HuH-7 (cell line): ENCODE measurements at places on chromosomes 7 and 10.

- DNase-seq, result no peak
These were observed 3.2 kb downstream of the CSGALNACT2 start for GRCh38 chr10:43141421-43141820.

DNA sequence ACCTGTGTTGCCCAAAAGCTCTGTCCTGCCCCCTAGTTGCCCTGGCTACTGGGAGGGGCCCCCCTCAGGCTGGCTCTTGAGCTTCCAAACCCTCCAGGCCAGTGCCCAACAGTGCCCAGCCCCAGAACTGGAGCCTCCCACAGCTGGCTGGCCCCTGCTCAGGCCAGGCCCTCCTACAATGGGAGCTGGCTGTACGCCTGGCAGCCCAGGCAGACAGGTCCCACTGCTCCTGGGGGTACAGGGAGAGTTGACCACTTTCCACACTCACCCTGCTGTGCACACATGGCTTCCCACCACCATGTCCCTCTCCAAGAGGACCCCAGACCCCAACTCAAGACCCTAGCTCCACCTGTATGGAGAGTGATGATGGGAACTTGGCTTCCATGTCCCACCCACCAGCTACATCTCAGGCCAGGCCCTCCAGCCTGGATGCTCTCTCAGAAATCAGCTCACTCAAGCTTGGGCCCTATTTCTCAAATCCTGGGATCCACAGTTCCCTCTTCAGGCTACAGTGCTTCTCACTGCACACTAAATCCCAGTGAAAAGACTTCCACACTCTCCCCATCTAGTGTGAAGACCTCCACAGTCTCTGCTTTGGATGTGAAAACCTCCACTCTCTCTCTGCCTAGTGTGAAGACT lies 92.6 kb downstream of the OAT start:
- DNase-seq, result no peak

DNA sequence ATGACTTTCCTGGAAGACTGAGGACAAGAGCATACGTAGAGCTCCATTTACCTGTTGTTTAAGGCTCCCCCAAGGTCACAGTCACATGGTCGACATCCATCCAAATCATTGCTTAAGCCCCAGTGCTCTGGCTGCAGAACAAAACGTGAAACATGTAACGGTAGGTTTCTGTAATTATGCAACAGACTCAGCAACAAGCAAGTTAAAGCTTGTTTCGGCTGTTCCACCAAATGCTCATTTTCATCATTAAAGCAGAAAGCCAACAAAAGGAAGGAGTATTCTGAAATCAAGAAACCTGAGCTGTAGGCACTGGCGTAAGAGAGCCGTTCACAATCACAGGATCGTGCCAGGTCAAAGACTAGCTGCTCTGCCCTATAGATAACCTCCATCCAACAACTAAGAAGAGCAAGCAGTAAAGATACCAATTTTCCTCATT lies 30.0 kb downstream of the LAMB1 start:
- no peak for DNase-seq

GRCh38 chr10:78552261-78552811 lies 516.4 kb upstream of the ZMIZ1 start:
- no peak for DNase-seq

DNA sequence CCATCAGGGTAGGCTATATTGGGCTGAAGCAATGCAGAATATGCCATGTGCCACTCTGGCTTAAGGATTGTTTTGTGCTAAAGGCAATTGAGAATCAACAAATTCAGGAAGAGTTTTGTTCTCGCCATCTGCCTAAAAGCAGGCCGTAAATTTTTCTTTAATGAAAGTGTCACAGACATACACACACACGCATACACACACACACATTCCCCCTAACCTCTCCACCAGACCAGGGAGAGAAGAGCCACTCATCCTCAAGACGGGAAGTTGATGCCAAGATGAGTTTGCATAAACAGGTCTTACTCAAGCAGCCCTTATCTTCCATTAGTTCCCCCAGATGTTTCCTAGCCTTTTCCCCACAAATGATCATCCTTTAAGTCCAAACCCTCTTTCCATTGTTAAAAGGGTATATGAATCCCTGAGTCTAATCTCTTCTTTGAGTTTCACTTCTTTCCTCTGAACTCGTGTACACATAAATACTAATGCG lies 59.6 kb upstream of the TRIM24 start:
- DNase-seq, result no peak

DNA sequence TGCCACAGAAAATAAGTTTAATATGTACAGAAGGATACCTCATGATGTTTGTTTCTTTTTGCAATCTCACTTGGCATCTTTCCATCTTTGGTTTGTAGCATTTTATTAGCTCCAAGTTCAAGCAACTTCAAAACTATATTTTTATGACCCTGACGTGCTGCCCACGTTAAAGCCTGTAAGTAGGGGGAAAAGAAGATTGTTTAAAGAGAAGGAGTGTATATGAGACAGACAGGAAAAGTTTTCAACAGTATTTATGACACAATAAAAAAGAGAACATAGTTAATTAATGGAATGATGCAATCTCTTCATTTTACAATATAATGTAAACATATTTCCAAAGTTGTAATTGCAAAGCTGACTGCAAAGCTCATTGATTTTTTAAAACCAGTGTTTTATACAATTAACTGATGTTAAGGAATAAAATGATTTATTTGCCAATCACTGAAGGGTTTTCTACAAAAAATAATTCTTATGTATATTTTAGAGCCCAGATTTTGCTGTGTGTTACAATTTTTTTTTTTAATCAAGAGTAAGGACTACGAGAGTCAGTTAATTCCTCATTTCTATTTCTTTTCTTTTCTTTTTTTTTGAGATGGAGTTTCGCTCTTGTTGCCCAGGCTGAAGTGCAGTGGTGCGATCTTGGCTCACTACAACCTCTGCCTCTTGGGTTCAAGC lies 42.5 kb downstream of the ASZ1 start:
- no peak for DNase-seq

- no peak for DNase-seq
These were observed 103.8 kb downstream of the ARMH3 start for GRCh38 chr10:101952191-101952590.

GRCh38 chr7:149856583-149856982 lies 17.2 kb upstream of the ATP6V0E2 start:
- no peak for DNase-seq

- DNase-seq, result no peak
These were observed 279.9 kb upstream of the NEBL start for GRCh38 chr10:21176934-21177480.

GRCh38 chr7:151923097-151923876 lies 33.0 kb upstream of the GALNTL5 start:
- no peak for DNase-seq

- peak; percentile 13 for DNase-seq
These were observed 309.3 kb downstream of the KCNMA1 start for GRCh38 chr10:77328272-77328816.

DNA sequence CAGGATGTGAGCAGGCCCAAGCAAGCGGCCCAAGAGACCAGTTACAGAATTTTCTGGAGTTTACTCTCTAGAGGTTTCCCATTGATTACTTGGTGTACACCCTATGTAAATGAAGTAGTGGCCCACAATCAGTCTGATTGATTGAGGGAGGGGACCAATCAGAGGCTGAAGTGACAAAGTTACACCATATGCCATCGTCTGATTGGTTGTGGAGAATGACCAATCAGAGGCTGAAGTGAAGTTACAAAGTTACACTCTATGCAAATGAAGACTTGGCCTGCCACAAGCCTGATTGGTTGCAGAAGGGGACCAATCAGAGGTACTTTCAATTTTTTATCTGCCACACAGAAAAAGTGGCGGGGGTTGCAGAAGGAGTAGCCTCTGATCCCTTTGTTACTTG lies 83.7 kb downstream of the KIF20B start:
- DNase-seq, result no peak

DNA sequence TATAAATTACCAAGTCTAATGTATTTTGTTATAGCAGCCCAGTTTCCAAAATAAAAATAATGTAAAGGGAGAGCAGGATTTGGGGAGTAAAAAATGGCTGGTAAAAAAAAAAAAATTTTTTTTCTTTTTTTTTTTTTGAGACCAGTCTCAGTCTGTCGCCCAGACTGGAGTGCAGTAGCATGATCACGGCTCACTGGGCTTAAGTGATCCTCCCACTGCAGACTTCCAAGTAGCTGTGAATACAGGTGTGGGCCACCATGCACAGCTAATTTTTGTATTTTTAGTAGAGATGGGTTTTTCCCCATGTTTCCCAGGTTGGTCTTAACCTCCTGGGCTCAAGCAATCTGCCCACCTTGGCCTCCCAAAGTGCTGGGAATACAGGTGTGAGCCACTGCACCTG lies 4.8 kb upstream of the LSM8 start:
- no peak for DNase-seq

- DNase-seq, result peak; percentile 84
These were observed 159.8 kb downstream of the PIP4K2A start for GRCh38 chr10:22554461-22555182.

DNA sequence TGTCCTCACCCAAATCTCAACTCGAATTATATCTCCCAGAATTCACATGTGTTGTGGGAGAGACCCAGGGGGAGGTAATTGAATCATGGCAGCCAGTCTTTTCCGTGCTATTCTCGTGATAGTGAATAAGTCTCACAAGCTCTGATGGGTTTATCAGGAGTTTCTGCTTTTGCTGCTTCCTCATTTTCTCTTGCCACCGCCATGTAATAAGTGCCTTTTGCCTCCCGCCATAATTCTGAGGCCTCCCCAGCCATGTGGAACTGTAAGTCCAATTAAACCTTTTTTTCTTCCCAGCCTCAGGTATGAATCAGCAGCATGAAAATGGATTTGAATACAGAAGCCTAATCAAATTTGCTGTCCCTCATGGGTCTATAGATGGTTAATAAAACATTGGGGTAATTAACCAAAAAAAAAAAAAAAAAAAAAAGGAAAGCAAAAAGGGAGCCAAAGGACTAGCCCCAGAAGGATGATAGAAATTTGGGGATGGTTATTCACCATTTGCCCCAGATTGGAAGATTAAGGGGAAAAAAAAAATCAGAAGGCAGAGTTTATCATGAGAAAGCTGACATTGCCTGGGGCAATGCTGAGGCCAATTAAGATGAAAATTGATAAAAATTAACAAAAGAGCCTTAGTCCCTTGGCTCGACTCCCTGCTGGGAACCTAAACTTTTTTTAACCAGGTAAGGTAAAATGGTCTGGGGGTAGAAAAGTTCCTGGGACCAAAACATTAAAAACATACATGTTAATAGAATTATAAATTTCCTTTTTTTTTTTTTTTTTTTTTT lies 27.6 kb downstream of the AVL9 start:
- DNase-seq, result no peak

GRCh38 chr7:106462365-106462859 lies 177.6 kb upstream of the NAMPT start:
- no peak for DNase-seq

DNA sequence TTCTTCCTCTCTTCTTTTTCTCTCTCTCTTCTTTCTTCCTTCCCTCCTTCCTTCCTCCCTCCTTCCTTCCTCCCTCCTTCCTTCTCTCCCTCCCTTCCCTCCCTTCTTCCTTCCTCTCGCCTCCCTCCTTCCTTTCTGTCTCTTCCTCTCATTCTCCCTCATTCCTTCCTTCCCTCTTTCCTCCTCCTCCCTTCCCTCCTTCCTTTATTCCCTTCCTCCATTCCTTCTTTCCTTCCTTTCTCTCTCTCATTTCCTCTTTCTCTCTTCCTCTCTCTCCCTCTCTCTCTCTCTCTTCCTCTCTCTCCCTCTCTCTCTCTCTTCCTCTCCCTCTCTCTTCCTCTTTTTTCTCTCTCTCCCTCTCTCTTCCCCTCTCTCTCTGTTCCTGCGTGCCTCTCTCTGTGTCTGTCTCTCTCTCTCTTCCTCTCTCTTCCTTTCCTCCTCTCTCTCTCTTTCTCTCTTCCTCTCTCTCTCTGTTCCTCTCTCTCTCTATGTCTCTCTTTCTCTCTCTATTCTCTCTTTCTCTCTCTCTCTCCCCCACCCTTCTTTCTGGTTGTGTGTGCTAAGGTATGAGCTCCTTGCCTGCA lies 80.1 kb upstream of the PFKP start:
- no peak for DNase-seq

DNA sequence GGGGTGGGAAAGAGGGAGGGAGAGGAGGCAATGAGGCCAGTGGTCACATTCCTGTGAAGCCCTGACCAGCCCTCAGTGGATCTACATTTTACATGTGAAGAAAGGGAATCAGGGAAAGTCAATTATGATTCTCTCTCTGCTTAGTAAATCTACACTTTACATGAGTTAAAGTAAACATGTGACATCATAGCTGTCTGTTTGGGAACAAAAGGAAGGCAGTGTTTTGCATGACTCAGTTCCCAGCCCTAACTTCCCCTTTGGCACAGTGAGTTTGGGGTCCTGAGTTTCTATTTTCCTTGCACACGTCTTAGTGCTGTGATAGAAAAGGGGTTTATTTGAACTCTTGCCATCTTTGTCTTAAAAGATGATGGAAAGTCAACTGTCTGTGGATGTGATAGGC lies 615.1 kb downstream of the SDK1 start:
- DNase-seq, result no peak

DNA sequence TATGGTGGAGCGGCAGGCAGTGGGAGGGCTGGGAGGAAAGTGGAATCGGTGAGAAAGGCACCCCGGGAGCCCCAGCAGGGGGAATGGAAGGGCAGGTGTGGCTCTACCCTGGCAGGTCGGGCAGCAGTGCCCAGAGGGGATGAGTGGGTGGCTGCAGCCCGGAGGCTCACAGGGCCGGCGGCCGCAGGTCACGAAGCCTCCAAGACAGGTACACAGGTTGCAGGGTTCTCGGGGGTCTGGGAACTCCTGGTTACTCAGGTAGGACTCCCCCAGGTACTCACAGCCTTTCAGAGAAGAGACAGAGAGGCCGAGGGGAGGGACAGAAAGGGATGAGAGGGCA lies 21.8 kb downstream of the KCP start:
- no peak for DNase-seq

- no peak for DNase-seq
These were observed 14.8 kb downstream of the WDR86 start for GRCh38 chr7:151395036-151395367.

GRCh38 chr7:36635091-36635490 lies 89.2 kb downstream of the AOAH start:
- no peak for DNase-seq

DNA sequence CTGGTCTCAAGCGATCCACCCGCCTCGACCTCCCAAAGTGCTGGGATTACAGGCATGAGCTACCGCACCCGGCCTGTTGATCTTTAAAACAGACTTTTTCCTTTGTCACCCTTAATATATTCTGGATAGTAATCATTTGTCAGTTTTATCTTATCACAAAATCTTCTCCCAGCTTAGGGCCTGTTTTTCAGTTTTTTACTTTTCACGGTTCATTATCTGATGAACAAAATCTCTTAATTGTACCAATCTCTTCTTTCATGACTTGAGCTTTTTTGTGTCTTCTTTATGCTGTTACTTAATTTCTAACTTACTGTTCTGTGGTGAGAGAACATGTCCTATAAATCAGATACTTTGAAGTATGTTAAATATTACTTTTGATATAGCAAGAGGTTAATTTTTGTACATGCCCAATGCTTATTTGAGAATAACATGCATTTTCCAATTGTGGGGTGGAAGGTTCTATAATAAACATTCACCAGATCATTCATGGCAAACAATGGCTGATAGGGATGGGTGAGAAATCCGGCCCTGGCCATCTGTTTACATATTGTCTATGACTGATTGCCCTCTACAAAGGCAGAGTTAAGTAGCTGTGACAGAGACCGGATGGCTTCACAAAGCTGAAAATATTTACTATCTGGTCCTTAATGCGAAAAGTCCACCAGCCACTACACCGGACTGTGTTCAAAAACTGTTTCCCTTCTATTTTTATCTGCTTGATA lies 5.3 kb downstream of the PAPOLB start:
- DNase-seq, result no peak

GRCh38 chr7:82594665-82595064 lies 151.1 kb upstream of the CACNA2D1 start:
- DNase-seq, result no peak
